ENCODE measurements at places on chromosomes 3 and 15.

GRCh38 chr3:177279118-177279815 is 82.0 kb upstream of the TBL1XR1 start:
- no peak for DNase-seq

GRCh38 chr3:37502621-37503020 is 328.2 kb upstream of the LRRFIP2 start:
- no peak for DNase-seq

GRCh38 chr3:27134171-27134796 is 234.9 kb downstream of the NEK10 start:
- DNase-seq, result no peak

DNA sequence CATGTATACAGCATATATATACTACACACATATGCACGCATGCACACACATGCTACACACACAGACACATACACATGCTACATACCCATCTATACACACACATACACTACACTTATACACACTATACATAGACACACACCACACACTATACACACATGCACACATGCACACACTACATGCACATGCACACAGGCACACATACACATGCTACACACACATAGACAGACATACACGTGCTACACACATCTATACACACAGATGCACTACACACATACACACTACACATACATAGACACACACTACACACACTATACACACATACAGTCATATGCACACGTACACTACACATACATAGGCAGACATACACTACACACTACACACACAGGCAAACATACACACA is 51.2 kb upstream of the PRR20G start:
- DNase-seq, result no peak

GRCh38 chr15:88331291-88331690 is 74.8 kb upstream of the NTRK3 start:
- DNase-seq, result no peak

- no peak for DNase-seq
Measured at GRCh38 chr15:100928632-100929280, 9.6 kb downstream of the LRRK1 start.

- no peak for DNase-seq
Measured at GRCh38 chr3:178802993-178803693, 266.9 kb downstream of the KCNMB2 start.

- DNase-seq, result no peak
Measured at GRCh38 chr15:63084806-63085205, 36.9 kb upstream of the LACTB start.

DNA sequence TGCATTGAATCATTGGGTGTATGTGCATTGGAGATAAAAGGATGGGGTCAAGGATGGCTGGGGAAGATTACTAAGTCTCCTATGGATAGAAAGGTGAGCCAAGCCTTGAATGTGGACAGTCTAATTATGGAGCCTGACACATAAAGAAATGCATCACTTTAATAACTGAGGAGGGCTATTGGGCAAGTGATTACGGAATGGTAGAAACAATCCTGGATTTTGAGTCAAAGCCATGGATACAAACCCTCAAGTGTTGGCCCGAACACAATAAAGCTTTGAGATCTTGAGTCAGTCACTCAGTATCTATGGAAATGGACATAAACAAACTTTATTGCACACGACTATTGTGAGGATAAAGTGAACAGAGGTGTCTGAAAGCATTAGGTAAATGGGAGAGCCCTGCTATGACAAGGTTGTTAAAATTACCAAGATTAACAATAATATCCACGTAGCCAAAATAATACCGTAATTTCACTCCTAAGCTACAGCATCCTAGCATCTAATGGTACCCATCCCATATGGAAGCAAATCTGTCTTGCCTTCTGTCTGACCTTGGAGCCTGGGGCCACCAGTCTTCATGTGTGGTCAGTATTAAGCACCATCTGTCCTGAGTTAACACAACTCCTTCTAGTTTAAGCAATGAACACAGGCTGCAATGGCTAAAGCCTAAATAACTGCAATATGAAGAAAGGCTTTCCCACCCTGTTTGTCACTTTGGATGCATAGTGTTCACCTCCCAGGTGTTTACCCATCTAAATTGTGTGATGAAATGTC is 136.9 kb upstream of the PRICKLE2 start:
- no peak for DNase-seq

DNA sequence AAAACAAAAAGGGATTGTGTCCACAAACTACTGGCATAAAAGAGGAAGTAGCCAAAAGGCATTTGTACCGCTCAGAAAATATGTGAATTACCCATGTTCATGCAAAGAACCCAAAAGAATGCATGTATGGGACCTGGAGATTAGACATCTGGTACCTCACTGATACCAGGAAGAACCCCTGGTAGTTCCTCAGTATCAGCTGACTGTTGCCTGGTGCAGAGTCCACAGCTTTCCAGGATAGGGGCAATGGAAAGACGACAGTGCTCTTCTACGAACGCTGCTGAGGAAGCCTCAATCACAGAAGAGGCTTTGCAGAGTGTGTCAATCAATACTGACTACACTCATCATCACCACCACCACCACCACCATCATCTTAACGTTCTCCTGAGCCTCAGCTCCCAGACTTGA is 63.3 kb downstream of the ATP8B4 start:
- DNase-seq, result no peak

DNA sequence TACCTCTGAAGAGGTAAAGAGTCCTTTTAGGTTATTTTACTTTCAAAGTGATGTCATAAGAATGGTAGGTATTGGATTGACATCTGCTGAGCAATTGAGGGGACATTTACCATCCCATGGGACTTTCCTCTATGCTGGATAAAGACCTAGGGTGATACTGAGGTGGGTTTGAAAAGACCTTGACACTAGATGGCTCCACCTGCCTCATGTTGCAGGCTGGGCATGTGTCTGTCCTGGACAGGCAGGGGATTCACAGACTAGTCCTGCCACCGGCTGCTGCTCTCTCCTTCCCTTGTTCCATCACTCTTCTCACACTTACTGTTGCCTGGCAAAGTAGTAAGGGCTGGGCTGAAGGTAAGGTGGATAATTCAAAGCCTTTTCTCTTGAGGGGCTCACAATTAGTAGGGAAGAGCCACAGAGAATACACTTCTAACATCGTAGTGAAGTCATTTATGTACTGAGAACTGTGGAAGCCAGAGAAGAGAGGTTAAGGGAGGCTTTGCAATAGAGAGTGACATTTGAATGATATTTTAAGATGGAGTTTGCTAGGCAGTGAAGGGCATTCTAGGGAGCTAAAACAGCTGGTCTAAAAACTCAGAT is 27.7 kb downstream of the TRAK1 start:
- DNase-seq, result peak; percentile 59

DNA sequence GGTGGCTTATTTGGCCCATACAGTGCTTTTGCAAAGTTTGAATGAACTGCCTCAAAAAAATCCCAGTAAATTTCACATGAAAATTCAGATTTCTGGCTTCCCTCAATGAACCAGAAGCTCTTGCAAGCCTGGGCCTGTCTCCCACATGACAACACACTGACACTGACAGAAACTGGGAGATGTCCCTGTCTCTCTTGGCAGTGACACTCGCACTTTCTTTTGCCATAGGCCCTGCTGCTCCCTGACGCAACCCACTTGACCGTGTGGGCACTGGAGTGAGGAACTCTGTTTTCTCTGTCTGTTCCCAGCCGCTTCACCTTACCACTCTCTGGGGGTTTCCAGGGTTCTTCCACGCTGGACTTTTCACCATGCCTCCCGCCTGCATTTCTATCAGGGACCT is 524.5 kb downstream of the SHQ1 start:
- DNase-seq, result no peak

GRCh38 chr3:186976837-186977750 is 46.8 kb downstream of the ST6GAL1 start:
- no peak for DNase-seq

DNA sequence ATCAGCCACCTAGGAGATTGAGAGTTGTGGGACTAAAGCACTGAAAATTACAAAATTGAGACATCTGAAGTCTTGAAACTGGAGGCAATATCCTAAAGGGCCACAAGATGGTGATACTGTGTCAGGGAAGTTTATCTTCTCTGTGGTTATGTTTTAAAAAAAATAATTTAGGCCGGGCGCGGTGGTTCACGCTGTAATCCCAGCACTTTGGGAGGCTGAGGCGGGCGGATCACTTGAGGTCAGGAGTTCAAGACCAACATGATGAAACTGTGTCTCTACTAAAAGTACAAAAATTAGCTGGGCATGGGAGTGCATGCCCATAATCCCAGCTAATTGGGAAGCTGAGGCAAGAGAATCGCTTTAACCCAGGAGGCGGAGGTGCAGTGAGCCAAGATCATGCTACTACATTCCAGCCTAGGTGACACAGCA is 17.9 kb upstream of the NIT2 start:
- no peak for DNase-seq

- DNase-seq, result no peak
Measured at GRCh38 chr3:3798631-3799113, 559 bp upstream of the LRRN1 start.

DNA sequence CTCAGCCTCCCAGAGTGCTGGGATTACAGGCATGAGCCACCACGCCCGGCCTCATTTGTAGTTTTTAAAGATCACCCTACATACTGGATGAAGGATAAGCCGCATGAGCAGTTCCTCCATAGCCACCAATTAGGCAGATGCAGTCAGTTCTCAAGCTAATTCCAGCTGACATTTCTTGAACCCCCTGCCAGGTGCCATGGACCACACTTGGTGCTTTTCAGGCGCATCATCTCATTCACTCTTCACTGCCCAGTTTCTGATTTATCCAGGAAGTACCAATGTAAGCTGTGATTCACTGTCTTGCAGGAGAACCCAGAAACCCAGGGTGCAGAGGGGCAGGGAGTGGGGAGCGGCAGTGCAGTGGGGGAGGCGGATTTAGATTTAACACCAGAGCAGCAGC is 56.5 kb upstream of the RASA2 start:
- DNase-seq, result no peak

GRCh38 chr15:63056829-63057228 is 14.3 kb downstream of the TPM1 start:
- DNase-seq, result no peak

GRCh38 chr3:160869825-160870224 is 113.8 kb downstream of the PPM1L start:
- DNase-seq, result no peak

DNA sequence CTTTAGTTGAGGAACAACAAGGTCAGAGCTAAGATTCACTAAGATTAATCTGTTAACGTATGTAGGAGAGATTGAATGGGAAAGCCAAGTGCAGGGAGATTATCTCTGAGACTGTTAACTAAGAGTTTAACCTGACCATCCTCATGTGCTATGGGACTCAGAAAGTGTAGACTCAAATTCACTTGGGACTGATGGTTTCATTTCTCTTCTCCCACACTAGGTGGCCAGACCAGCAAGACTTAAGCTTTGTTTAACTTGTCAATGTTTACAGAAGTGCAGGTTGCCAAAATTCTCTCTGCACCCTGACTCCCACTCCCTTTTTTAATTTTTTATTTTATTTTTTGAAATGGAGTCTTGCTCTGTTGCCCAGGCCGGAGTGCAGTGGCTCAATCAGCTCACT is 6.3 kb upstream of the HEXA start:
- no peak for DNase-seq

GRCh38 chr3:38595393-38595792 is 54.1 kb downstream of the SCN5A start:
- DNase-seq, result no peak

GRCh38 chr15:83129791-83130190 is 22.3 kb downstream of the TM6SF1 start:
- DNase-seq, result no peak

DNA sequence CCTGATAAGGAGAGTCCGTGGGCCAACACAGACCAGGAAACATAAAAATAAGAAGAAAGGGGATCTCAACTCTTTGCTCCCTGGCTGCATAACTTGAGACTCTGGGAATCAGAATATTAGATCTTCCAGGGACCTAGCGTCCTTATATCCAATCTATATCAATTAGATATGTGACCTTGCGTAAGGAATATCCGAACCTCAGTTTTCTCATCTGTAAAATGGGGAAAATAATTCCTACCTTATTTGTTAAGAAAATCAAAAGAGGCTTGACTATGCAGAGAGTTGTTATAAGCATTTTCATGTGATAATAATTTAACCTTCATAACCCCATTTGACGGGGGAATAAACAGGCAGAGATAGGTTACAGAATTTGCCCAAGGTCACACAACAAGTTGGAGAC is 7.1 kb upstream of the LIPC start:
- DNase-seq, result no peak

GRCh38 chr3:133413161-133414020 is 13.5 kb downstream of the BFSP2 start:
- DNase-seq, result peak; percentile 30

DNA sequence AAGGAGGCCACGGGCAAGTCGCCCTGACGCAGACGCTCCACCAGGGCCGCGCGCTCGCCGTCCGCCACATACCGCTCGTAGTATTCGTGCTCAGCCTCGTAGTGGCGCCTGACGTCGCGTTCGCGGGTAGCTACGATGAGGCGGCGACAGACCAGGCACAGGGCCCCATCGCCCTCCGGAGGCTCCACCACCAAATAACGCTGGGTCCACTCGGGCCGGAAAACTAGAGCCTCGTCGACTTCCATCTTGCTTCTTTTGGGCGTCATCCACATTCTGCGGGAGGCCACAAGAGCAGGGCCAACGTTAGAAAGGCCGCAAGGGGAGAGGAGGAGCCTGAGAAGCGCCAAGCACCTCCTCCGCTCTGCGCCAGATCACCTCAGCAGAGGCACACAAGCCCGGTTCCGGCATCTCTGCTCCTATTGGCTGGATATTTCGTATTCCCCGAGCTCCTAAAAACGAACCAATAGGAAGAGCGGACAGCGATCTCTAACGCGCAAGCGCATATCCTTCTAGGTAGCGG is at the start of gene EPM2AIP1:
Gene EPM2AIP1, minus strand, starts transcription at position 326 of the 520 bp plus-strand sequence. Its CDS starts 54 bp downstream, at position 272.
- DNase-seq, result no peak

All from mesenteric fat pad (tissue), 1 donor.